Right renal pelvis (tissue), 4 donors: ENCODE measurements at places on chromosomes 5 and 9.
A peak's percentile ranks its signal among the peaks of the same experiment; 100 is the strongest.

DNA sequence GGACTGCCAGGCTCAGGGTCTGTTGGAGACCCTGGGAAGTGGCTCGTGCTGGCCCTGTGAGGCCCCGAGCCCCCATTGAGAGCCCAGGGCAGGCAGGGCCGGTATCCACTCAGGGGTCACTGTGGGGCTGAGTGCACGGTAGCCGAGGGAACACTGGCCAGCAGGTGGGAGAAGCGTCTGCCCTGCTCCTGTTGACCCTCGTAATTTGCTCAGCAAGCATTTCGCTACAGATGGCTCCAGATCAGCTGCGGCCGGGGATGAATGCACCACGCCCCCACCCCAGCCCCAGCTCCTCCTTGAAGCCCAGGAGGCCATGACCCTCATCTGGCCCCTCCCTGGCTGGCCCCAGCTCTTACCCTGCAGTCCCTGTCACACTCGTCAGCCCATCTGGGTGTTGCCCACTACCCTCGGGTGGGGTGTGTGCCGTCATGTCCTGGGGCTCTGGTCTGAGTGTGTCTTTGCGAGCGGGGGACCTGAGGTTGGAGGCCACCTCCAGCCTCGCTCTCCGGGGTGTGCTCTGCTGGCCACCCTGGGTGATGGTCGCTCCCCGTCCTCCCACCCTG, 6.1 kb upstream of the NRARP start:
- no peak for DNase-seq

DNA sequence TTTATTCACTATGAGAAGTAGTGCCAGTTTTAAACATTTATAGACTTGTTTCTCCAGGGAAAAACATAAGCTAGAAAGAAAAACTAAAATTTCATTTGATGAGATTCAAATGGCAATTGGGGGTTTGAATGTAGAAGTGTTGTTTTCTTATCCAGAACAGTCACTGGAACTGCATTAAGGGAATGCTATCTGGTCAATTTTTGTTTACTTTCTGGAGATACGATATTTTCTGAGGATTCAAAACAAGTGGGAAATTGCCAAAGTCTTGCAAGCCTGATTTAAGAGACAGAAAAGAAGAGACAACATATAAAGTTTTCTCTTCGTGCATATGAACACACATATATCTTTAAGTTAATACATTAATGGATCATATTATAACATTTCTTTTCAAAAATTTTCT, 118.4 kb downstream of the NXNL2 start:
- DNase-seq, result no peak

- DNase-seq, result no peak
These were observed 516.9 kb upstream of the ZNF608 start for GRCh38 chr5:125263356-125263755.

GRCh38 chr5:135239453-135240282, 159.4 kb downstream of the MACROH2A1 start:
- peak; percentile 31 for DNase-seq

DNA sequence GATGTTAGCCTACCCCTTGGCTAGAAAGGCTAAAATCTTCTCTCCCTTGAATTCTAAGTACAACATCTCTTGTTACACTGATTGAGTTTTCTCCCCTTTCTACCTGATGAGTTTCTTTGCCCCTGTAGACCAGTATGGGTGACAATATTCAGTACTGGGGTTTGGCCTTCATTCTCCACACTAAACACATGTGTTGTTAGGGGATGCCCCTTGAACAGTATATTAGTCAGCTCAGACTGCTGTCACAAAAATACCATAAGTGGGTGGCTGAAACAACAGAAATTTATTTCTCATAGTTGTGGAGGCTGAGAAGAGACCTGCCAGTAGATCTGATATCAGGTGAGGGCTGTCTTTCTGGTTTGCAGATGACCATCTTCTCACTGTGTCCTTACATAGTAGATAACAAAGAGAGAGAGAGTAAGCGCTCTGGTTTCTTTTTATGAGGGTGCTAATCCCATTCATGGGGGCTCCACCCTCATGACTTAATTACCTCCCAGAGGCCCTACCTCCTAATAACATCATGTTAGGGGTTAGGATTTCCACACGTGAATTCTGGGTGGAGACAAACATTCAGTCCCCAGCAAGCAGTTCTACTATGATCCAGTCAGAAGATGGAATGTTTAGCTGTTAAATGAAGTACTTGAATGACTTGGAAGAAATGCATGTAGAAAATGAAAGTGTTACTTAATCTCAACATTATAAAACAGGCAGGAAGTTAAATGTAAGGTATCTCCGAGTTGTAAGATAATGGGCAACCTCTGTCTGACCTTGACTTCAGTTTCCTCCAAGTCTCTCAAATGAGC, 17.5 kb downstream of the VLDLR start:
- no peak for DNase-seq

- DNase-seq, result no peak
These were observed 26.4 kb upstream of the TMEM171 start for GRCh38 chr5:73093943-73094342.

GRCh38 chr9:131239161-131239975, 36.9 kb downstream of the FAM78A start:
- DNase-seq, result no peak

- no peak for DNase-seq
These were observed 540.8 kb downstream of the PRELID2 start for GRCh38 chr5:145294331-145294730.

DNA sequence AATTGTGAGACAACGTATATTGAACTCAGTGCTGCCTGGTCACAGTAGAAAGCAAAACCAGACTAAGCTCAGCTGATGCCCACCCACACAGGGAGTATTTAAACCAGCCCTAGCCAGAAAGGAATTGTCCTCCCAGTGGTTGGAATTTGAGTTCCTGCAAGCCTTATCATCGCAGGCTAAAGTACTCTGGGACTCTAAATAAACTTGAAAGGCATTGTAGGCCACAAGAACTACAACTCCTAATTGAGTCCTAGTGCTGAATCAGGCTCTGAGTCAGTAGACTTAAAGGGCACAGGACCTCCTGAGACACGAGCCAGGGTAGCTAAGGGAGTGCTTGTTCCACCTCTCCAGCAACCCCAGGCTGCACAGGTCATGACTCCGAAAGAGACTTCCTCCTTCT, 171.4 kb downstream of the MCTP1 start:
- DNase-seq, result no peak

DNA sequence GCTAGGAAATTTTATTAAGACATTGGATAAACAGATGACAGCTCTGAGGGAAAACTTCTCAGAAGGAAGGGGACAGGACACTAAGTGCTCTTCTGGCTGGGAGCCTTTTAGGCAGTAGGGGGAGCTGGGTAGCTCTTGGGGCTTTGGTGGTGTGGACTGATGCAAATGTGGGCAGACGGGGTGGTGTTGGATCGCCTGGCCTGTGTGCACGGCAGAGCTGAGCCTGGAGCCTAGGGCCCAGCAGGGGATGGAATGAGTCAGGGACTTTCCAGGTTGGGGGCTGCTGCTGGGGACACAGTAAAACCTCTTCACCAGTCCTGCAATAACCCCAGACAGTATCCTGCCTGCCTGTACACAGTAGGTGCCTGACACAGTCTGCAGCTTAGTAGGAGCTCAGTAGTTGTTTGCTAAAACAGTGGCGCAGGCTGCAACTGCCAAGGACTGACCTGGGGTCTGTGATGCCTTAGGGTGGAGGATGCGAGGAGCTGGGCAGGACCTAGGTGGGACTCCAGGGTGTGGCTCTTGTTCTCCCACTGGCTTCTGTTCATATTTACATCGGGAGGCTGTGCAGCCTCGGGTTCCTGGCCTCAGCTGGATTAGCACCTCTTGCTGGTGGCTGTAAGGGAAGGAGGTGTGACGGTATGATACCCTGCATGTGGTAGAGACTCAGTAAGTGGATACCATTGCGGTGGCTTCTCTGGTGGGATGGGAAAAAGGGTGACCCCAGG, 83.8 kb downstream of the DAB2IP start:
- no peak for DNase-seq
